Stimulated activated CD4-positive, alpha-beta T cell treated with anti-CD3 and anti-CD28 coated beads, Interleukin-2, amount 100 ng/mL, for 24 hours (primary cell): ENCODE measurements at places on chromosomes 12 and 14.

- no peak for DNase-seq
Measured at GRCh38 chr12:110249716-110250225, 31.3 kb upstream of the ATP2A2 start.

GRCh38 chr12:55789893-55790292 lies 27.6 kb downstream of the SARNP start:
- DNase-seq = no peak

DNA sequence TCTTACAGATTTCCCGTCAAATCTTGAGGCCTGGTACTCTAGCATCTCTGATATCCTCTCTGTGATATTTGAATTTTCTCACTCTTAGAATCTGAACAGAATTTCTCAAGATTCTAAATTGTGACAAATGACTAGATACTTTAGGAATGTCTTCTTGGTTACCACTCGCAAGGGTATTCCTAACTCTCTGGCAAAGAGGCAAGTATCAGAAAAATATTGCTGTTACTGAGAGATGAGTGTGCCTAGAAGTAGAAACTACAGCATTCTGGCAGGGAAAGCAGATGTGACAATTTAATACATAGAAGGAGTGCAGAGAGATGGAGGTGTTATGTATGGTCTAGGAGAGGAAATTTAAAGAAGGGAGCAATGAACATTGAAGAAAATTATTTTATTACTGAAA lies 467.8 kb downstream of the LRIG3 start:
- DNase-seq = no peak

- DNase-seq = no peak
Measured at GRCh38 chr12:131209082-131210070, 255.7 kb downstream of the ADGRD1 start.

DNA sequence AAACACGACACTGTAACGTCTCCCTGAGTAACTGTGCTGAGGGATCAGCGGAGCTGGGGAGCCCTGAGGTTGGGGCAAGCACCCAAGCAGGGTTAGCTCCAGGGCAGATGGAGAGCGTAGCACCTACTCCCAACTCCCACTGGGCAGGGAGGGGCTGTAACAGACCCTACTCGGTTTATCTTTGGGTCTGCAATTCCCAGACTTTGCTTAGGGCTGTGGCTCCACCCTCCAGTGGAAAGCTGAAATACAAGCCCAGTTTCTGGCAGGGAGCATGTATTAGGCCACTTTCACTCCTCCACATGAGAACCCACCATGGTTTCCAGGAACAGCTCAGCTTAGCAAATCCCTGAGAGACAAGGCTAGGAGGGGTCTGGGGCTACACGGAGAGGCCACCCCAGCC lies 17.3 kb upstream of the TC2N start:
- DNase-seq = no peak

GRCh38 chr12:18160901-18161300 lies 70.9 kb upstream of the RERGL start:
- no peak for DNase-seq
